ENCODE measurements at places on chromosomes 13 and 19.

DNA sequence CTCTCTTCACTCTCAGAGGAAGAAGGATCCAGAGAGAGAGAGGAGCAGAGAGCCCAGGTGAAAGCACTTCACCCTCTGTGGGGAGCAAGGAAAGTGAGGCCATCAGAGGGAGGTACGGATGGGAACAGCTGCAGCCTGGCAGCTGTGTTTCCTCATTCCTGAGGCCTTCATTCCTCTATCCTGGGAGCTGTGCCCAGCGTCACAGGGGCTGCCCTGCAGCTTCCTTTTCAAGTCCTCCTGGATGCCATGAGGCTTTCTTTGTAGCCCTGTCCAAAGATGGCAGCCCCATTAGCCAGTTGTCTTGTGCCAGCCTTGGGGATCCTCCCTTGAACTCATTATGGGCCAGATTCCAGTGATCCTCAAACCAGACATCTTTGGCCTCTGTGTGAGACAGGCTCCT lies 76.8 kb upstream of the PCDH8 start:
- no peak for DNase-seq

- peak; percentile 26 for DNase-seq
Measured at GRCh38 chr13:59250336-59251189, 913.2 kb downstream of the DIAPH3 start.

DNA sequence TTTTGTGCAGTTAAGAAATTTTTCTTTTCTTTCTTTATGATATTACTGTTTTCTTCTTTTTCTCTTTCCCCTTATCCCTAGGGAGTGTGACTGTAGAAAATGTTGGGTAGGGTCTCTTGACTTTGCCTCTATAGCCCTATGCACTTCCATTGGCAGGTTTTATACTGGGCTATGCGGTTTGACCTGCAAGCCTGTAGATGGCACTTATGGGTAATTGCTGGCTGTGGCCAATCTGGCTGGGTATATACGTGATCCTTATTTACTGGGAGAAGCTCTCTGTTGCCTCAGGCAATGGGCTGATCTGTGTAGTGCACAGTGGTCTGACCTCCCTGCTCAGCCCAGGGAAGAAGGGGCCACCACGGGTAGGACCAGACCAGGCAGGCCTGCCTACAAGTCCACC lies 78.8 kb downstream of the RAP2A start:
- DNase-seq: no peak

DNA sequence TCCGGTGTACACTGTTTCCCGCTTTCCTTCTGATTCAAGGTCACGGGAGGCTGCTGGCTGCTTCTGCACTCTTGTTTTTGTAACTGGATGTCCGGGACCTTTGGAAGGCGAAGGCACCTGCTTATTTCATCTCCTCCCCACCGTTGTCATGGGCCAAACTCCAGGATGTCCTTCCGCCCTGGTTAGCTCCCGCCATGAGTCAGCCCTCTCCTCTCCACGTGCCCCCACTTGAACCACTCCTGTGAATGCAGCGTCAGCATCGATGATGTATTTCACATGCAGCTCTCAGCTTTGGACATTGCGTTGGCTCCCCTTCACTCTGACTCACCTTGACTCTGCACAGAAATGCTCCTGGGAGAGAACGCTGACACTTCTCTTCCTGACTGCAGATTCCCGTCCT lies 5.5 kb upstream of the GALP start:
- no peak for DNase-seq

- no peak for DNase-seq
Measured at GRCh38 chr13:27118428-27119054, 53.1 kb downstream of the USP12 start.

DNA sequence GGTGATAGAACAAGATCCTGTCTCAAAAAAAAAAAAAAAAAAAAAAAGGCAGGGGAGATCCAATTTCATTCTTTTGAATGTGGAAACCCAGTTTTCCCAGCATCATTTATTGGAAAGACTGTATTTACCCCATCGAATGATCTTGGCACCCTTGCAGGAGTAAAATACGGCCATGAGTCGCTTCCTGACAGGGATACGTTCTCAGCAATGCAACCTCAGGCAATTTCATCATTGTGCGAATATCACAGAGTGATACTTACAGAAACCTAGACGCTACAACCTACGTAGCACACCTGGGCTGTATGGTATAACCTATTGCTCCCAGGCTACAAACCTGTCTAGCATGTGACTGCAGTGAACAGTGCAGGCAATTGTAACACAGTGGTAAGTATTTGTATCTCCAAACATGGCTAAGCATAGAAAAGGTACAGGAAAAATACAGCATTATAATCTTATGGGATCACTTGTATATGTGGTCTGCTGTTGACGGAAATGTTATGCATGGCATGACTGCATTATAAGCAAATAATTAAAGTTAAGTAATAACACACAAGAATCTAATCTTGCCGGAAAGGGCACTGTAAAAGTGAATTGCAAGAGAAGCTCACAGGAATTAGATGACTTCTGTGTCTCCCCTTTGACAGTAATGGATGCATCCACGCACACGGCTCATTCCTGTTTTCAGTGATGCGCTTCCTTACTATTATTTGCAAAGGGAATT lies 24.1 kb downstream of the RFX2 start:
- DNase-seq: no peak

DNA sequence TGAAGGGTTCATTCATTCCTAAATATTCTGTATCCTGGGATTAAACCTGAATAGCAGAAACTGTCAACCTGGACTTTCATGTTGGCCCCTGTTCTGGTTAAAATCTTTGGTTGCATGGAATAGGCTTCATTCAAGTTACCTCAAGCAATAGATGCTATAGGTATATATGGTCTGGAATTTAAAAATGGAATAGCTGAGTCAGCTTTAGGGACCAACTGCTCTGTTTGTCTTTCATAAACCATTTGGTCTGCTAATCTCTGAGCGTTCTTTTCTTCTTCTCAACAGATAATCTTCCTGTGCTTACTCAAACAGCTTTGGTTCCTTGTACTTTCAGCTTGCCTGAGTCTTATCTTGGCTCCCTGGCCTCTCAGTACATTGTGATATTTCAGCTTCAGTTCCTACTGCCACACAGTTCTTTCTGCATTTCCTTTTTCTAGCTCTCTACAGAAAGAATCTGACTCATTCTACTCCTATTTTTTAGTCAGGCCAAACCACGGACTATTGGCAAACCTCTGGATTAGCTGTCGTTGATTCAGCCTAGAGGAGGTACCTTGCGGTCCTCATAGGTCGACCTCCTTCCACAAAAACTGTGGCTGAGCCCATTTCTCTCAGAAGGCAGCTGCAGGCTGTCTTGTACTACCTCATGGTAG lies 35.9 kb upstream of the MAB21L1 start:
- DNase-seq: no peak

- no peak for DNase-seq
Measured at GRCh38 chr13:112144616-112145550, 77.9 kb downstream of the SOX1 start.

DNA sequence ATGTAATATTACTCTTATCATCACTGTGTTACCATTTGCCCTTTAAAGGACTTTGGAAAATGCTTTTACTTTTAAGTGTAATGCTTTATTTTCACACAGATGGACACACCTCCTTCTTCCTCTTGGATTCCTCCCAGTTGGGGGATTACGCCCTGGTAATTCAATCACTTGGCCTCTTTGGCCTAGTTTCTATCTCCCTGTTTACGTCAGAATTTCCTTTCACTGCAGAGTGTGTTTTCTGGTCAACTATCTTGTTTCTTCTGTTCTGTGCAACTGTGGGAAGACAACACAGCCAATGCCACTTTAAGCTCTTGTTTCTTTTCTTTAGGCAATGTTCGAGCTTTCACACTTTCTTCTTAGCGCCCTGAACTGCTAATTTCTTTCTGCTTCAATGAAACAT lies 257.3 kb upstream of the MAB21L1 start:
- DNase-seq: no peak

- no peak for DNase-seq
Measured at GRCh38 chr13:30739761-30740642, 4.7 kb downstream of the ALOX5AP start.

- peak; percentile 33 for DNase-seq
Measured at GRCh38 chr19:35204799-35205732, 23.5 kb downstream of the FAM187B start.

DNA sequence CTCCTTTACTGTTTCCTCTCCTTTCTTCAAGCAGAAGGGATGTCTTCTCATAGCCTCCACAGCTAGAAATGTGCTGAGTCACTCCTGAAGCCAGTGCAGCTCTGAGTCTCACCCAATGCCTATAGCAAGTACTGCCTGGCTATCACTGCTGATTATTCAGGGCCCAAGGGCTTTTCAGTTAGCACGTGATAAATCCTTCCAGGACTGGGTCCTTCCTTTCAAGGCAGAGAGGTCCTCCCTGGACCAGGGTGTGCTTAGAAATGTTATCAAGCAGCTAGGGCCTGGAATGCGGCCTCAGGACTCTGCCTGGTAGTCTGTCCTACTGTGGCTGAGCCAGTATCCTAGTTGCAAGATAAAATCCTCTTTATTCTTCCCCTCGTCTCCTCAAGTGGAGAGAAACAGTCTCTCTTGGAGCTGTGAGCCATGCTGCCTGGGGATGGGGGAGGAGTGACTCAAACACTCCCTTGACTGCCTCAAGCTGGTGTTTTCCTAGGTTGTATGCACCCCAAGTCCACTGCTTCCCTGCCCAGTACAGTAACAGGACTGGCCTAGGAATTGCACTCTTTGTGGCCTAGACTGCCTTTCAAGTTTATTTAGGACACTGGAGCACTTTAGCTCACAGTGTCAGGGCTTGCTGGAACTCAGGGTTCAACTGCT lies 198.7 kb upstream of the SERP2 start:
- DNase-seq: no peak

DNA sequence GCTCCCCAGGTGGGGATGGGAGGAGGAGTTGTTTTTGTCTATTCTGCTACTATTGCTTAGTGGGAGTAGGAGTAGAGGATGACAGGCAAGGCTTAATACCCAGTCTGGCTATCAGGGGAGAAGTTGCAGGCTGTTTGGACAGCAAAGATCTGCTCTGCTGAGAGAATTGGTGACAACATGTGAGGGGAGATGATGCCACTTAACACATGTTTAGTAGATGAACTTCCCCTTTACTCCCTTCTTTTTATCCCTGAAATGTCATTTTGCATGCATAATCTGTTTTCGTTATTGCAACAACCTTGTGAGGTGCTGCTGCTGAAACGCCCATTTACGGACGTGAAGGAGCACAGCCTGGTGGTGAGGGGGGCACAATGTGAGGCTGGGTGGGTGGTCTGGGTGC lies 3.0 kb upstream of the CYP4F12 start:
- DNase-seq: no peak

DNA sequence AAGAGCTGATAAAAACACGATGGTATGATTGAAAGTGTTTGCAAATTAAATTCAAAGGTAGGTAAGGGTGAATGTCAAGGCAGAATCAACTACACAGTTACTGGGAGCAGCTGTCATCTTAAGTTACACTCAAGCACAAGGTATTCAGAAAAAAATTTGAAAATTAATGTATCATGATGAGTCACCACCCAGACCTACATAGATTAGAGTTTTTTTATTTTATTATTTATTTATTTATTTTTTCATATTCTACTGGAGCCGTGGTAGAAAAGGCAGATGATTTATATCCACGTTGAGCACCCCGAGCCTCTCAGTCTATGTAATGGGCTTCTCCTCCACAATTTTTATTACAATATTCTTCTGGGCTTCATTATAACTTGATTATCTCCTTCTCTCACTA lies 728.9 kb upstream of the ARGLU1 start:
- no peak for DNase-seq

DNA sequence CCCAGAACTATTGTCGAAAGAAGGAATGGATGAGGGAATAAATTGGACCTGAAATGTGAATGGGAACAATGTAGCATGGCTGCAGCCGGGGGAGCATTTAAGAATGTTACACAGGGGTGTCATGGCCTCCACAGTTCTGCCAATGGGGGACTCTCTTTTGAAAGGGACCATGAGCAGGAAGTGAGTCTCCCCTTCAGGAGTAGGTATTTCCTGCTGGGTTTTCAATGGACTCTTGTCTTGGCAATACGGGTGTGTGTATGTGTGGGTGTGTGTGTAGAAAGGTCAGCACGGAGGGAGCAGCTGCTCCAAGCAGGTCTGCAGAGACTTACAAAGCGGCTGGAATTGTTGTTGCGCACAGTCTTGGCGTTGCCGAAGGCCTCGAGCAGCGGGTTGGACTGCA lies 24.4 kb downstream of the MYO1F start:
- DNase-seq: no peak

DNA sequence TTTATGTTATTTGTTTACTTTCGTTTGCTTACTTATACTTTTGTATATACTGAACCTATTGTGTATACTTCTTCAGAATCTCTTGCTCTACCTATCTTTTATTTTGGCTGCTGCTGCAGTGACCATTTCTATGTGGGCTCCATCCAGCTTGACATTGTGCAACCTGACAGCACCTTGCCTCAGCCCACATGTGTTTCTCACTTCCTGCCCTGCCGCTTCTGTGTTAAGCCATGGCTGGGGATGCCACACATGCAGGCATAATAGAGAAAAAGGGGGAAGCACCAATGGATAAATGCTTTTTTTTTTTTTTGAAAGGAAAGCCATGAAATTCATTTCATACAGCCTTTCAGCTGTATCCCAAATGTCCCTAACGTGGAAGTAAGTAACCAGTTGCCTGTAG lies 147.6 kb downstream of the RBM26 start:
- DNase-seq: no peak

DNA sequence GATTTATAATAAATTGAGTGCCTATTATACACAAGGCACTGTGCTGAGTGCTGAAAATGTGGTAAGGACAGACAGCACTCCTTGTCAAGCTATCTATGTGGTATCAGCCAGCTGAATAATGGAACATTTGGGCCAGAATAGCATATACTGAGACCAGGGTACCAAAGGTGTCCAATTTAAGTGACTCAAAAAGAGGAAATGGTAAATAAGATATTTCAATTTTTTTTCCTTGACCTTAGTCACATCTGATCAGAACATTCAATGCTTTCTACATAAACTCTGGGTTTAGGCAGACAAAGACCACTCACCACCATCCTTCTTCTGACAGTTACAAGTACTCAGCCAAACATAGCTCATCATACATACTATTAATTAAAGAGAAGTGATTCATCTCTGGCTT lies 43.2 kb downstream of the RCBTB2 start:
- no peak for DNase-seq

DNA sequence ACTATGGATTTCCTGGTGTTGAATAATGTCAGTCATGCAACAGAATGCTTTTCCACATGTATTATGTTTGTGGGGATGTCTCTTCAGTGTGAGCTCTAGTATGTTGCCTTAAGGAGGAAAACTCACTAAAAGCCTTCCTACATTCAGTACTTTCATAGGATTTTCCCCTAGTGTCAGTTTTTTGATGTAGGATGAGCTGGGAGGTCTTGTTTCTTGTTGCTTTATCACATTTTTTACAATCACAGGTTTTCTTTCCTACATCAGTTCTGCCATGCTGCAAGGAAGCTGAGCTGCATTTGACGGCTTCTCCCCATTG lies 8.5 kb upstream of the USP29 start:
- no peak for DNase-seq

- no peak for DNase-seq
Measured at GRCh38 chr19:15562861-15563260, 52.2 kb upstream of the CYP4F8 start.

- DNase-seq: no peak
Measured at GRCh38 chr19:6078068-6078467, 32.2 kb downstream of the RFX2 start.

GRCh38 chr19:7611541-7612279 lies 16.0 kb downstream of the CAMSAP3 start:
- no peak for DNase-seq

GRCh38 chr13:21825186-21825585 lies 154.3 kb downstream of the FGF9 start:
- DNase-seq: no peak

GRCh38 chr13:41916173-41916954 lies 44.5 kb downstream of the VWA8 start:
- no peak for DNase-seq

- no peak for DNase-seq
Measured at GRCh38 chr19:16064209-16064889, 11.9 kb upstream of the TPM4 start.

All from globus pallidus (tissue), 1 donor.